ENCODE measurements at places on chromosomes 2 and 18.

GRCh38 chr2:9392898-9393765 is 30.2 kb downstream of the ITGB1BP1 start:
- no peak for DNase-seq

DNA sequence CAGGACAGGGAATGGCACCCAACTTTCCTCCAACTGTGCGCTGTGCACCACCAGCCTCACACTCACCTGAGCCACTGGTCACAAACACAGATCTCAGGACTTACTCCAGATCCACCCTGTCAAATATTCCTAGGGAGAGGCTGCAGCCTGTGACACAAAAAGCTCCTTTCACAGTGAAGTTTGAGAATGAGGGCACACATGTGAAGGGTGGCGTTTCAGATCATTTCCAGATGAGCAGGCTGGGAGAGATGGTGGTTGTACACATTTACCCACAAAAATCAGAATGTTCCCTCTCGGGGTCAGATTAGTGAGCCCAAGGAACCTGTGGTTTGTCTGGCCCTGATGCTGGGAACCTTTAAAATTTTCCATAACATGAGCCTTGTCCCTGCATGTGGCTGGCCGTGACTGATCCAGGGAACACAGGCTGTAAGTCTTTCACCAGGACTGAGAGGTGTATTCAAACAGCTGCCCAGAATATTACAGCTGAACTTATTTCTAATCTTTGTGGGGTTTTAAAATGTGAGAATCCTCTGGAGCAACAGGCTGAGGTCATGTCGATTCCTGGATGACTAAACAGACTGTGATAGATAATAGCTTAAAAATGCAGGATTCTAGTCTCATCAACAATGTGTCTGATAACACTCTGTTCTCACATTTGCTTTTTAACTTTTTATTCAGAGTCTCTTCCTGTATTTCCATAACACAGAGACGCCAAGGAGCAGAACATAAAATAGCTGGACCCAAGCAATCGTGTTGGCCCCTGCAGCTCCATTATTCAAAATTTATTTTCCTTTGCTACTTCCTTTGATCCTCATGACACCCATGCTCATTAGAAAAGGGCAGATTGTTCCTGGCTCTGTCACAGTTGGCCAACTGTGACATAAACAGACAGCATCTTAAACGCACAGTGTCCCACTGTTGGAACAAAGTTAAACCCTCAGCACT is 35.5 kb downstream of the IL1R2 start:
- DNase-seq, result no peak

DNA sequence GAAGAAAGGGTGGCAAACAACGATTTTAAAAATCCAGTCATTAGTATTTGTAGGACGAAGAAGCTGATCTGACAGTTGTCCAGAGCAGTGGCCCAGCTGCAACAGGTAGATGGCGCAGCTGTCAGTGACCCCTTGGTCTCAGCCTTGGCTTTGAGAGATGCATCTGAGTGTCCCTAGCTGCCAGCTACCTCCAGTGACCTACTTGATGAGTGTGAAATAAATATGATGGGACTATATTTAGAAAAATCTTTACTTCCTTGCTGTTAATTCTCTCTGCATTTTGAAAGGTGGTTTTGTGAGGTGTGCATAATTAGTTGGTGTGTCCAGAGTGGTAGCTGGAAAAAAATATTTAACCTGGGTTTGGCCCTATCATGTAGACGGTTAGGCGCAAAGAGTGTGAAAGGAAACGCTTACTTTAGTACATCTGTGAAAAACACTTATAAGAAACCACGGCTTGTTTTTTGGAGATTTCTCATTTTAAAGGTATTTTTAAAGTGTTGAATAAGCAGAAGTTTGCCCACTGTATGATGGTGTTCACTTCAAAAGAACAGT is 963 bp downstream of the INPP1 start:
- no peak for DNase-seq

DNA sequence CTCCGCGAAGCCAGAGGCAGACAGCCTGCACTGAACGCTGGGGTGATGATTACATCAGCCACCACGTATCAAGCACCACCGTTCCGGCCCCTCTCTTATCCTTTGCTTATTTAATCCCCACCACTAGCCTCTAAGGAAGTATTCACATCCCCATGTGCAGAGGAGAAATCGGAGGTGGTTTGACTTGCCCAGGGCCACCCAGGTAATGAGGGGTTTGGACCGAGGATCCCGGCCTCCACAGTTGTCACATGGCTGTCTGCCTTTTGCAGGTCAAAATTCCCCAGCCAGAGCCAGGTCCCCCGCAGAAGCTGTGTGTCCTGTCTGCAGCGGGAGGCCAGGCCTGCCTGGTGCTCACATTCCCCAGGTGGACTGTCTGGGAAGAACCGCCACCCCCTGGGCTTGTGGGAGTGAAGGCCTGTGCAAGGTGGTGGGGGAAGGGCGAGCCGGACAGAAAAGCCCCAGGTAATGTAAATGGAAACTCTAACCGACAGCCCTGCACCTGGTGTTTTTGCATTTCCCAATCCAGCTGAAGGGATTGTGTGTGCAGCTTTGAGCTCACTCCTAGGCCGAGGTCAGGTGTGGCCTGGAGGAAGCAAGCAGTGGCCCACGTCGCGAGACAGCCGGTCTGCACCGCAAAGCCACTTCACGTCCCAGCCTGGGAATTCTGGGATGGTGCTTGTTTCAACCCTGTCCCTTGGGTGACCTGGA is 108.5 kb upstream of the ID2 start:
- no peak for DNase-seq

- DNase-seq, result no peak
Observed at GRCh38 chr2:107325981-107326786, 440.2 kb upstream of the ST6GAL2 start.

- peak; percentile 44 for DNase-seq
Observed at GRCh38 chr2:173076581-173077345, 1.1 kb downstream of the MAP3K20 start.

DNA sequence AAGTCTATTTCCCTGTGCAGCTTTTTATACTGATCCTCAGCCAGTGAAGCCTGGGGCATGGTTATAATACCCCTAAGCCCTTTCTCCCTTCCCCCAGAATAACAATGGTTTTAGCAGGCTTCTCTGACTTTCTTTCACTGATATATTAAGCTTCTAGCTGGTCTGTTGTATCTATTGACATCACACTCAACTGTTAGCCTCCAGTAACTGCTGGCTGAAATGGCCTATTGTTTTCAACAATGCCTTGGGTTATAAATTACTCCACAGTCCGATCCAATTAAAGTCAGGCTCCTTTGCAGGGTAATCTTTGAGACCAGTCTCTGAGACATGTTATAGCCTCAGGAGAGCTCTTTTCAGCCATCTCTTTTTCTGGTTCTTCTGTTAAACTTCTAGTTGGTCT is 2.9 kb upstream of the SLC9A4 start:
- no peak for DNase-seq

GRCh38 chr2:40543381-40543780 is 91.5 kb upstream of the SLC8A1 start:
- DNase-seq, result no peak

GRCh38 chr2:99776906-99777646 is 287.3 kb upstream of the REV1 start:
- DNase-seq, result no peak

DNA sequence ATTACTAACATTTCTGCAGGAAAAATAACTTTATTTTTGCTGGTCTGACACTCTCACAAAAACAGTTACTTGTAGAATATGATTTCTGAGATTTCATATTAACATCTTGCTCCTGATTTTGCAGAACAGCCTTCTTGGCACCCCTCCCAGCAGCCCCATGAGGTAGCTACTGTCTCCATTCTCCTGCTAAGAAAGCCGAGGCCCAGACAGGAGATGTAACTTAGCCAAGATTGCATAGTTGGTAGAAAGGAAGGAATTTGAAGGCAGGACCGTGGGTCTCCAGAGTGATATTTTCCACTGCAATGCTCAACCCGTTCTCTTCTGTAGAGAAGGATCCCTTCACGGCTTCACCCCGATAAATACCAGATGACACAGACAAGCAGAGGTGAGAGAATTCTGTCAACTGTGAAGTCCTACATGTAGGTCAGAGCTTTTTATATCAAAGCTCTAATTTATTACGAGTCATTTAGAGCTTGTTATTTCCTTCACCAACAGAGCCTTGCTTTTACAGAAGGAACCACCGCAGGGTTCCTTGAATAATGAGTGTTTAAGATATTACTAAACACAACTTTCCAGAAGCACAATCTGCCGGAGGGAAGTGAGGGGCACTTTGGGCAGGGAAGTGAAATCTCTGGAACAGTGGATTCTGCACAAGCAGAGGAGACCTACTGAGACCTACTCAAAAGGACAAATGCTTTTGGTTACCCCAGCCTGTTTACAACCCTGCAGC is 48.0 kb upstream of the MYCN start:
- DNase-seq, result no peak
